ENCODE measurements at places on chromosomes 4 and X.

DNA sequence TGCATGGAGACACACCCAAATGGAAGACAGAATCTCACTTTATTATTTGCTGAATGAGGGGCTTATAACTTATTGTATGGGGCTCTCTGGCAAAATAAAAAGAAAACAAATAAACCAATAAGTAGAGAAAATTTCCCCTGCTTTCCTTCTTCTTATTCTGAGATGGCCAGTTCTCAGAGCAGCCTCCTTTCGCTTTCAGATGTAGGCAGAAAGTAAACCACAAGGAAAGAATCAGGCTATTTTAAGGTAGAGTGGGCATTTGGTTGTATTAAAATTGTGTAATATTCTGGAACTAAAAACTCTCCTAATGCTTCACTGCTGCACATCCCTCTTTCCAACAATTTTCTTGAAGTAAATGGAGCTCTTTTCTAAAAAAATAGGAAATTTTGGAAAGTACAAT lies 241.8 kb downstream of the GALNTL6 start:
- no peak for DNase-seq

DNA sequence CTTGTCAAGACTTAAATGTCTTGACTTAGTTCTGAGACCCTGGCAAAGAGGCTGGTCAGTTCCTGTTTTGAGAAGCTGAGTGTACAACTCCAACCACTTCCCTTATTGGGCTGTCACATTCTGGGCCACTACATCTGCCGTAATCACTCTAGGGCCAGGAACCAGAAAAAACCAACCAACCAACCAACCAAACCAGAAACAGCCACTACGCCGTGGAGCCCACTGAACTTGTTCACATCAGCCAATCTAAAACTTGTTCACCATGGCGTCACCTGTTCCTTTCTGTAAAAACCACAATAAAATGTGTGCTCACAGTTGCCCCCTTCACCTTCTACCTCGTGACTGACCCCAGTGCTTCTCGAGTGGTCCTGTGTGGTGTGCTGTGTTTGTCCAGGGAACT lies 107.3 kb downstream of the JADE1 start:
- no peak for DNase-seq

- DNase-seq: no peak
Measured at GRCh38 chr4:11593576-11594116, 165.0 kb upstream of the HS3ST1 start.

DNA sequence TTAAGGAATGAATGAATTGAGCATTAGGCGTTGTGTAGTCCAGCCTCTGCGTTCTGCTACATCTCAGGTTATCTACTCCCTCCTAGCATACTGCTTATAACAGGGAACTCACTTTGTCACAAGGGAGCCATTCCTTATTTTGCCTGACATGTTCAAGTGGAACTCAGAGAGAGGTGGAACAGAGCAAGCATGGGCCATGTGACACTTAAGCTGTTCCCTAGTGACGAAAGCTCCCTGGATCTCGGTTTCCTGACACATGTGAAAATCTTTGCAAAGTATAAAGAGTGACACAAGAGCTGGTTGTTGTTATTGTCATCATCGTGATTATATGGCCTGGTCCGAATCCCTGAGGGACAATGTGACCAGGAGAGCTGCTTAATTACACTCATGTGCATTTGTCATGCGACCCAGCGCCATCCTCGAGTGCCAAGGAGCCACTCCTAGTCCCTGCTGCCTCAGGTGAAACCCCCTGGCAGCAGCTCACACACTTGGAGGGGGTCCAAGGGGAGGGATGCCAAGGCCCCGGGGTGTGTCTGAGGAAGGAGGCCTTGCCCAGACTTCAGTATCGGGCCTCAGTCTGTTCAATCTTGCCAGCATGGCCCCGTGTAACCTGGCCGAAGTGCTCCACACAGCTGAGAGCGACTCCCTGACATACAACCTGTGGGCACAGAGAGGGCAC lies 98.5 kb upstream of the MAP3K15 start:
- no peak for DNase-seq

DNA sequence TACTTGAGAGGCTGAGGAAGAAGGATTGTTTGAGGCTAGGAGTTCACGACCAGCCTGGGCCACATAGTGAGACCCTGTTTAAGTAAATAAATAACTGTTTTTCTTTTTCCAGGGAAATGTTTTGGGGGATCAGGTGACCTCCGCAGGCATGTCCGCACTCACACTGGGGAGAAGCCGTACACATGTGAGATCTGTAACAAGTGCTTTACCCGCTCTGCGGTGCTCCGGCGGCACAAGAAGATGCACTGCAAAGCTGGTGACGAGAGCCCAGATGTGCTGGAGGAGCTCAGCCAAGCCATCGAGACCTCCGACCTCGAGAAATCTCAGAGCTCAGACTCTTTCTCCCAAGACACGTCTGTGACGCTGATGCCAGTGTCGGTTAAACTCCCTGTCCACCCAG lies 30.5 kb downstream of the ZBTB49 start:
- no peak for DNase-seq

DNA sequence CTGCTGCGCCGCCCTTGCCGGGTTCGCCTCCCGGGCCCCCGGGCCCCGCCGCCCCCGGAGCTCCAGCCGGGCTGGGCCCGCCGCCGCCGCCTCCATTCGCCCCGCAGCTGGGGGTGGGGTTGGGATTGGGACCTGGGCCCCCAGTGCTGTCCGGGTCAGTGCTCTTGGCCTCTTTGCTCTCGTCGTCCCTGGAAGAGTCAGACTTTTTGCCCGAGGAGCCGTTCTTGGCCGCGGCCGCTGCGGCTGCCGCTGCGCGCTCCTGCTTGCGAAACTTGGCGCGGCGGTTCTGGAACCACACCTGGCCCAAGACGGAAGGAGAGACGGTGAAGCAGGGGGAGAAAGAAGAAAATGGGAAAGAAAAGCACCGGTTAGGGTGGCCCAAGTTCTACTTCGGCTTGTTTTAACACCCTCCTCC lies 2.5 kb downstream of the PHOX2B start:
- DNase-seq: no peak

DNA sequence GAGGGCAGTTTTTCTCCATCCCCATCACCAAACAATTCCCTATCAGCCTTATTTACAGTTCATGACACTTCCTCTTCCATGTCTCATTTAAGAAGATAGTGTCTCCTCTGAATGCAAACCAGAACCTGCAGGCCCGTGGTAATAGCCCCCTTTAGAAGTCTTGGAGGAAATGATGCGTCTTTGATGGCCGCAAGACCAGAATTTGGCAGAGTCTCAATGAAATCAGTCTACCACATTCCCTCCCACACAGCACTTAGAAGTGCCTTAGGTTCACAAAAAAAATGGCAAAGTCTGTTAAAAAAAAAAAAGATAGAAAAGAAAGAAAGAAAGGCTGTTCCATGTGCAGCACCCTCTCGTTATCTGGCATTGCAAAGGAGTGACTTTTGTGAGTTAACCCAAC lies 2.1 kb upstream of the KDR start:
- no peak for DNase-seq

Data from activated naive CD8-positive, alpha-beta T cell treated with anti-CD3 and anti-CD28 coated beads for 36 hours (primary cell).